Activated CD8-positive, alpha-beta memory T cell treated with anti-CD3 and anti-CD28 coated beads for 4 hours (primary cell): ENCODE measurements at places on chromosomes 1 and 21.

DNA sequence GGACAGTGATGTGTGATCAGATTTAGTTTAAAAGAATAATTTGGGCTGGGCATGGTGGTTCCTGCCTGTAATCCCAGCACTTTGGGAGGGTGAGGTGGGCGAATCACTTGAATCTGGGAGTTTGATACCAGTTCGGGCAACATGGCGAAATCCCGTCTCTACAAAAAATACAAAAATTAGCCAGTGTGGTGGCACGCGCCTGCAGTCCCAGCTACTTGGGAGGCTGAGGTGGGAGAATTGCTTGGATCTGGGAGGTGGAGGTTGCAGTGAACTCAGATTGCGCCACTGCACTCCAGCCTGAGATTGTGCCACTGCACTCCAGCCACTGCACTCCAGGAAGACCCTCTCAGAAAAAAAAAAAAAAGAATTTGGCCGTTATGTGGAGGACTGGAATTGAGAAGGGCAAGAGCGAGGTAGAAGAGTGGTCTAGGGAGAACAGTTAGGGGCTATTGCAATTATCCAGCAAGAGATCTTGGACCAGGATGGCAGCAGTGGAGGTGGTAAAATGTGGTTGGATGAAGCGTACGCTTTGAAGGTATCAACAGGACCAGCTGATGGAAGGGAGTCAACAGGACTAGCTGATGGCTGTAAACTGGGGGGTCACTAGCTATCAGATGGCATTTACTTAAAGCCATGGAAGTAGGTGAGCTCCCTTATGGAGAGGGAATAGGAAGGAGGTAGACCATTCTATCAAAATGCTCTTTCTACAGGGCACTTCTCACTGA lies 9.6 kb downstream of the BTBD19 start:
- DNase-seq: no peak

- peak; percentile 92 for DNase-seq
Observed at GRCh38 chr1:70221238-70222121, at the start of gene SRSF11. TSS of gene SRSF11 (plus strand) at chr1:70221380. CDS start at chr1:70221637, 257 bp downstream.

GRCh38 chr1:234613128-234613875 lies 3.3 kb upstream of the IRF2BP2 start:
- DNase-seq: no peak

- DNase-seq: no peak
Observed at GRCh38 chr1:2865571-2866421, 64.3 kb upstream of the TTC34 start.

DNA sequence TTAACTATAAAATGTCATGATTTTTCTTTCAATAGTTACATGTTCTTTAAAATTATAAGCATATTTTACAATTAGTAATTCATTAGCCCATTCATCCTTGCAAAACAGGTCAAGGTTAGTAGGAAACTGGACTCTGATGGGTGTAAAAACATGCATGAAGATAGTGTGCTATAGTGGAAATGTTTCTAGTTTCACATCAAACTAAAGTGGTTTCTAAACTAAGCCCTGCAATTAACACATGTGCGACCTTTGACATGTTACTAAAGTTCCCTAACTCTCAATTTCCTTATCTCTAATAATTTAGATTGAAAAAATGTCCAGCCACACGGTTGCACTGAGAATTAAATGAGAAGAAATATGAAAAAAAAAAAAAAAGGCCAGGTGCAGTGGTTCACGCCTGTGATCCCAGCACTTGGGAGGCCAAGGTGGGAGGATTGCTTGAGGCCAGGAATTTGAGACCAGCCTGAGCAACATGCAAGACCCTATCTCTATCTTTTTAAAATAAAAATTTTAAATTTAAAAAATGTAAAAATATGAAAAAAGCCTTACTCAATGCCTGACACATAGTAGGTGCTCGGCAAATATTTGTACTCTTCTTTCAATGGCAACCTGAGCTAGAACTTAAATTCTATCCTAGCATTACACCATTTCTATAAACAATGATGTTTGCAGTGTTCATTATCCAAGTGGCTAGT lies 44.1 kb upstream of the PALMD start:
- no peak for DNase-seq

- DNase-seq: no peak
Observed at GRCh38 chr1:37875833-37876232, 16.4 kb upstream of the MTF1 start.

DNA sequence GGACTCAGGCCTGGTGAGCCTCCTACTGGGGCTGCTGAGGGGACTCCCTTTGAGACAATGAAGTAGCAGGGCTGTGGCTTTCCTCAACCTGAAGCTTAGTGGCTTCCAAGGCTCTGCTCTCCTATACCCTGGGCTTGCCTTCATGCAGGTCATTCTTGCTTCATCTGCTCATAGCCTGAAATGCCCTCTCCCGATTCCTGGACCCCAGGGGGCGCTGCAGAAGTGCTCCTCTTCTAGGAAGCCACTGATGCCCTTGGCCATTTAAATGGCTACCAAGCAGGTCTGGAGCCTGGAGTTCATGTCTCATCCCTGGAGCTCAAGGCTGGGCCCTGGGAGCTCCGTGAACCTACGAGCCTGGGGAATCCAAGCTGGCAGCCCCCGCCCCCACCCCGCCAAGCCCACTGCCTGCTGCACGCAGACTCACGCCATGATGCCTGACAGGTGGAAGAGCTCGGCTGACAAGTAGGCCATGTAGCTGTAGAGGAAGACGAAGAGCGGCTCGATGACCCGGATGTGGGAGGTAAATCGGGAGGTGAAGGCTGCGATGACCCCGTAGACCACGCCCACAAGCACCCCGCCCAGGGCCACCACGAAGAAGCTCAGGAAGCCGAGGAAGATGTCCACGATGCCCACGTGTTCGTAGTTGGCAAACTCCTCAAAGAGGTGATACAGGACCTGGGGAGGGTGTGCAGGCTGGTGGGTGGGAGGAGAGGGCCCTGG lies 45.7 kb downstream of the SLC9A1 start:
- DNase-seq: no peak

DNA sequence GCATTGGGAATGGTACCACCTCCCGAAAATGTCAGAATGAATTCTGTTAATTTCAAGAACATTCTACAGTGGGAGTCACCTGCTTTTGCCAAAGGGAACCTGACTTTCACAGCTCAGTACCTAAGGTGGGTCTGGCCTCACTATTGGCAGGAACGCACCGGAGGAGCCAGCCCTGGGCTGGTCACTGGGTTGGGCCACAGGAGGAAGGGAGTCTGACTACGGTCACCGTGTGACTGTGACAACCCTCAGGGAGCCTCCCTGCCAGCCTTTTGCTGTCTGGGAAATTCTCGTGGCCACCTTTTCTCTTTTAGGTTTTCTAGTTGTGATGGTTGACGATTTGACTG lies 2.2 kb downstream of the IL10RB start:
- no peak for DNase-seq

DNA sequence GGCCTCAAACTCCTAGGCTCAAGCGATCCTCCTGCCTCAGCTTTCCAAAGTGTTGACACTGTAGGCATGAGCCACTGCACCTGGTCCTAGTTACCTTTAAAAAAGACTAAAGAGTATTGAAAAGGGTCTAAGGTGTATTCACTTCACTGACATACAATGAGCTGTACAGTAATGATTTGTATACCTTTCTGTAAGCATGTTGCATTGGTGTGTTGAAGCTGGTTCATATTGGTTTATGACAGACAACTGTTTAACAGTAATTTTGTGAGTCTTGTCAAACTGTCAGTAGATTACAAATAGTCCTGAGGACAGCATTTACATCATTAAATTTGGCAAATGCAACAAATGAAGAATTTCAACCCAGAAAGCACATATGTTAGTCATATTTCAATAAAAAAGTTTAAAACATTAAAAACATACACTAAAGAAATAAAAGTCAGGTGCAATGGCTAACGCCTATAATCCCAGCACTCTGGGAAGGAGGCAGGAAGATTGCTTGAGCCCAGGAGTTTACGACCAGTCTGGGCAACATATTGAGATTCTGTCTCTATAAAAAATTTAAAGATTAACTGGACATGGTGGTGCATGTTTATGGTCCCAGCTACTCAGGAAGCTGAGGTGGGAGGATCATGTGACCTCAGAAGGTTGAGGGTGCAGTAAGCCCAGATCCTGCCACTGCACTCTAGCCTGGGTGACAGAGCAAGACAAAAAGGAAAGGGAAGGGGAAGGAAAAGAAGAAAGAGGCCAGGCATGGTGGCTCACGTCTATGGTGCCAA lies 88.3 kb upstream of the HP1BP3 start:
- DNase-seq: no peak

- no peak for DNase-seq
Observed at GRCh38 chr1:11132563-11133293, 33.1 kb upstream of the EXOSC10 start.

DNA sequence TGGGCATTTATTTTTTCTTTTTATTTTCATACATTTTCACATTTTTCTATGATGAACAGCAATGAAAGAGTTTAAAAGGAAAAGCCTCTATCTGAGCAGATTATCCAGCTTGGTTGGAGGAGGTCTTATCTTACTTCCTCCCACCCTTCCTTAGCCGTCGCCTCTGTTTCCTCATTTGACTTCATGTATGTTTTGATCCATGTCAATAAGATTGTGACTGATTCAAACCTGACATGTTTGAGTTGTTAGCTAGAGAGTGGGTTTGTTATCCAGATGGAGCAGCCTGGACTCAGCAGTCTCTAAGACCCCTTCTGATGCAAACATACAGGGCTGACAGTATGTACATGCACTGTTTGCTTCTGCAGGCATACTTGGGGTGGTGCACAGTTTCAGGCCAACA lies 31.2 kb downstream of the MACO1 start:
- DNase-seq: no peak

GRCh38 chr1:65224681-65225091 lies 76.7 kb downstream of the AK4 start:
- no peak for DNase-seq

GRCh38 chr1:154772056-154772455 lies 98.0 kb downstream of the KCNN3 start:
- DNase-seq: no peak

DNA sequence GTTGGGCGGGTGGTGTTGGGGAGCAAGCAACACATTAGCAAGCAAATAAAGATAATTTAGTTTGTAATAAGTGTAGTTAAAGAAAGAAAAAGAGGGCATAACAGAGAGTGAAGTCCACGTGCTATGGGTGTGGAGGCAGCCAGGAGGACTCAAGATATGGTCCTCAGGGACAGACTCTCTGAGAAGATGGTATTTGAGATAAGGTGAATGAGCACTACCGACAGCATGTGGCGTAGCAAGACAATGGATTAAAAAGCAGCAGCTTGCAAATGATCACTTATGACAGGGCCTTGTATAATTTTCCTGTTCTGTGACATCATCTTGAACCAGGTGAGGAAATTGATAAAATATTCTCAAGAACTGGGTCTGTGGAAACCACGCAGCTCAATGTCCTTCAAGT lies 487.8 kb downstream of the PCP4 start:
- no peak for DNase-seq

DNA sequence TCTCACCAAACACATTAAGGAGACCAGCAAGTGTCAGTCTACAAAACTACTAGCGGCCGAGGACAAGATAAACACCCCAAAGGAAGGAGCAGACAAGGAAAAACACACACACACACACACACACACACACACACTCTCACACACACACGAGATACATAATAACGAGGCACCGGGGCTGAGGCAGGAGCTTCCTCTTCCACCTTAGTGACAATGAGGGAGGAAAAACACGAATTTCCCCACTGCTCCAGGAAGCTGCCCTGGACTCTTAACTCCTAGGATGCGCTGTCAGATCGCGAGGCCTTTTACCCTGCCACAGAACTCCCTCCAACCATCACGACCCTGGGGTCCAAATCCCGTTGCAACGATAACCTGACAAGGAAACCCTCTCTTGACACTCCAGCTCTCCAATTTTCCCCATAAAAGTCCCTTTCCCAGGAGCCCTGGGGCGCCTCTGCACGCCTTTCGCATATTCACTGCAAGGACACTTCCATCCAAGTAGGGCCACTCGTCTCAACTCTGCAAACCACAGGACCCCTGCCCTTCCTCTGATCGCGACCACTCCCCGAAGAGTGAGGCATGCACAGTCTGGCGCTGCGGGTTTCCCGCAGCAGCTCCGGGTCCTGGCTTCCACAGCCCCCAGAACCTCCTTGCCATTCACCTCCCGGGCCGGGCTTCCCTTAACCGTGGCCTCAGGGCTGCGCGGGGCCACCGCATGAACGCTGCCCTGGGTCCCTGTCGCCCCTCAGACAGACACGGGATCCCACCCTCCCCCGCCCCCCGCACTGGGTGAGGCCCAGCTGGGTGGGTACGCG lies 581 bp downstream of the ETV3 start:
- DNase-seq: no peak

- peak; percentile 22 for DNase-seq
Observed at GRCh38 chr1:220690140-220691052, at the start of gene C1orf115. TSS of gene C1orf115 (plus strand) at chr1:220690363. CDS start at chr1:220690403, 40 bp downstream.

GRCh38 chr21:43347461-43348169 lies 79.3 kb downstream of the SIK1 start:
- no peak for DNase-seq

DNA sequence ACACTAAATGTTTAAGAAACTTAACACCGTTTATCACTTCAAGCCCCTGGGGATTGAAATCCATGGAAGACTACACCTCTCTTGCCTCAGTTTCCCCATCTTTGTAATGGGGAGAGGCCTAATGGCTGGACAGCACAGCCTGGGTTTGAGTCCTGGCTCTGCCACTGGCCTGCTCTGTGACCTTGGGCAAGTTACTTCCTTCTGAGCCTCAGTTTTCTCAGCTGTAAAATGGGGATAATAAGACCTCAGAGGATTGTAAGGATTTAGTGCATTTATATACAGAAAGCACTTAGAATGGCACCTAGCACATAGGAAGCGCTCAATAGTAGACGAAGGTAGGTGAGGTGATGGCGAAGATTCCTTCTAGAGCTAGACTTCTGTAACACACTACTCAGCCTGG lies 5.5 kb downstream of the AGTRAP start:
- no peak for DNase-seq

GRCh38 chr21:28833182-28833581 lies 159.5 kb downstream of the LTN1 start:
- DNase-seq: no peak

DNA sequence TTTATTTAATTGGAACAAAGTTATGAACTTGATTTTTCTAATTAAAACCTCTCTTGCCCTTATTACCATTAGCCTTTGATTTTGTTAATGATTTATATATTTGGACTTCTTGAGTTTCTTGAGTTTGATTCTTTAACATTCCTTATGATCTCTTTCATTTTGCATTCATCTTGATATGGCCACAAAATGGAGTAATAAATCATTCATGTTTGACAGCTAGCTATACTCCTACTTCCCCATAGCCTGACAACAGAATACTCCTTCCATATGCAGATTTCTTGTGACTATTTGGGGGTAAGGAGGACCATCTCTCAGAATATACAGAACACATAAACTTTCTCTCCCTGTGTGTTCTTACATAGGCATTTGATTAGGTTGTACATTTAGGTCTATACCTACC lies 119.6 kb downstream of the SYT14 start:
- DNase-seq: no peak

DNA sequence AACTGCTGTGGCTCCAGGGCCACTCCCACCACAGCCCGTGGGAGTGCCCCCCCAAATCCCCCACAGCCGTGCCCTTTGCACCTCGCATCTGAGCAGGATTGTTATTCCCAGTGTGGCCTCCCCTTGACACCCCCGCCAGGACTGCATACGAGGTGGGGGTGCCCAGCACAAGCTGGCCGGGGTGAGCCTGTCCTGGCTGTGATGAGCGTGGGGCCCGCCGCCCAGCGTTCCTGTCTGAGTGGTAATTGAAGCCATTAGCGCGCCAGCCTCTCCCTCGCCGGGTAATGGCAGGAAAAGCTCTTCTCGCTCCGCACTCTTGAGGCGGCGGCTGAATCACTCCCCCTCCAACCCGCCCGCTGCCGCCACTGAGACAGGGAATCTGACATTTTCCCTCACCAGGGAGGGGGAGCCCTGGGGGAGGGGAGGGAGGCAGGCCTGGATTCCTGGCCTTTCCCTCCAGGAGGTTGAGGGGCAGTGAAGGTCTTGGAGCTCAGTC lies 27.7 kb downstream of the PTPRF start:
- no peak for DNase-seq
